NCI-H146 (cell line): ENCODE measurements at places on chromosomes 3 and 15.

DNA sequence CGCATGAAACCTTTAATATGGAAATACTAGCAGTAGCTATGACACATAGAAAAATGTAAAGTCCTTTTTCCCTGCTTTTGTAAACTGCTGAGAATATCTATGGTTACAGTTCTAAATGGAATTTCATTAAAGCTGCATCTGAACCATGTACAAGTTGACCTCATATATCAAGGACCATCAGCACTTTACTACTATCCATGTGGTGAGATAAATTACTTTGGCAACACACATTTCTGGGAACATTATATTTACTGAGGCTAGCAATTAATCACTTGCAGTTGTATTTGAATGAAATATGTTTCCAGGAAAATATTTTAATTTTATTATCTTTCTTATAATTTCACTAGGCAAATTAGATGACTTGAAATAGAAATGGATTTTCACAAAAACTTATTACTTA, 545.5 kb downstream of the NAALADL2 start:
- no peak for DNase-seq

DNA sequence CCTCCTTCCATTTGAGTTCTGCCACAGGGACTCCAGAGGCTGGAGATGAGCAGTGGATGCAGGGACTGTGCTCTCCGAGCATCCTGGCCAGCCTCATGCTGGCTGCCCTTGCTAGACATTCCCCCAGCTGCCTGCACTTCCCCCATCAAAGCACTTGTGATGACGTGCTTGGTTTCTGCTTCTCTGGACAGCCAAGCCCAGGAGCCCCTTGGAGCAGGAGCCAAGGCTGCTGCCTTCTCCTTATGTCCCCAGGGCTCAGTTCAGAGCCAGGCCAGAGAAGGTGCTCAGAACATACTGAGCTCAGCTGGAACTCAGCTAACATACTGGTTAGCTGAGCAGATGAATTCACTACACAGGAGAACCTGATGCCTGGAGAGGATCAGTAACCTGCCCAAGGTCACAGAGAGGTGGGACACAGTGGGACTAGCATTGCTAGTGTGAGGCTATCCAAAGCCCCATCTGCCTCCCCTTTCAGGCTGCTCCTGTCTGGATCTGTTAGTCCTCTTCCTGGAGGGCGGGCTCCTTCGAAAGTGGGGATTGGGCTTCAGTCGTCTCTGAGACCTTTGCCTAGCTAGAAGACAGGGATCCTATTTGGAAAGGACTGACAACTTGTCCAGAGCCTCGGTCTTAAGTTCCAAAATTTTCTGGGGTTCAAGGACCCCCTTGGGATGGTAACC, 4.3 kb downstream of the PCBP4 start:
- DNase-seq: no peak

- DNase-seq: no peak
These were observed 45.0 kb downstream of the SNRK start for GRCh38 chr3:43331381-43331780.

- peak; percentile 58 for DNase-seq
These were observed 60.4 kb downstream of the BOC start for GRCh38 chr3:113271594-113272384.

DNA sequence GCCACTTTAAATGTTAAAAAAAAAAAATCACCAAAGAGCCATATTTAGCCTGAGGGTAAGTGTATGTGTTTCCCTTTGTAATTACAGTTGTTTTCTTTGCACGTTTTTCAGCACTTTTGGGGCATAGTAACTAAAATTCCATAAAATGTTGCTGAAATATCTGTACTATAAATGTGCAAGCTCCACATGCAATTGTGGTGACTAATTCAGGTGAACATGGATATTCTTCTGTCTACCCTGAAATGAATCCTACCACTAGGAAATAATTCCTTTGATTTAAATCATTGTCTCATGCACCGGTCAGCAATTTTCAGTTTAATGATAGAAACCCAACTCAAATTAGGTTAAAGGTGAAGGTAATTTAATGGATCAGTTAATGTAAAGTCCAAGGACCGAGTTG, 13.1 kb upstream of the TFG start:
- DNase-seq: no peak

DNA sequence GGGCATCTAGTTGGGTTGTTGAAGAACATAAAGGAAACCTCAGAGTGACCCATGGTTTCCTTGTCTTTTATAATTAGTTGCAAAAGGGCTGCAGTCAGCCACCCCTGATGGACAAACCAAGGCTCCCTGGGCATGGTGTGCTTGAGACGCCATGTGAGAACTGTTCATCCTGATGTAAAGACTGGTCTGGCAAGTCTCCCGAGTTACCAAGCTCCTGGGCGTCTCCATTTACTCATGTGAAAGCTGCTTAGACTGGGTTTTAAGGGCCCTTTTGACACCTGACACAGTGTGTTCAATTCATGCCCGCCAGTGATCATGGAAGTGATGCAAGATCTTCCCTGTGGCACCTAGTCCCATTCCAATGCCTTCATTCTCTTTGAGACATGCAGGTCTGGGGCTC, 49.4 kb downstream of the GRK7 start:
- no peak for DNase-seq

DNA sequence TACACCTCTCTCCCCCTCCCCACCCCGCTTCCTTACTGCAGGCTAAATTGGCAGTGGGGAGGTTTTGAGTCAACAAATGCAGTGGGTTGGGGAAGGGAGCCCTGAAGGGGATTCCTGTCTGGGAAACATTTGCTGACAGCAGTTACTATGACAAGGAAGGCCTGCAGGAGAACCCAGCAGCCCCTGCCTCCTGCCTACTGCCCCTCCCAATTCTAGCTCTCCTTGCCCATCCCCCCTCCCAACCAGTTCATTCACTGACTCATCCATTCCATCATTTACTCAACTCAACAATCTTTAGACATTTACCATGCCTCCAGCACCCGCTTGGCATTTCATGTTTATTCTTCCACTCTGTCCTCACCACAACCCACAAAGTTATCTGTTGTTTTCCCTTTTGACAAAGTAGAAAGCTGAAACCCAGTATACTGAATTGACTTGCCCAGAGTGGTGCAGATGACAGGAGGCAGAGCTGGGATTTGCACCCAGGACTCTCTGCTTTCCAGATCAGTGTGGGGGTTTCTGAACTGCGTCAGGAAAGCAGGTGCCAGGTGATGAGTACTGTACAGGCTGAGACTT, 75.0 kb downstream of the MAGEF1 start:
- no peak for DNase-seq

DNA sequence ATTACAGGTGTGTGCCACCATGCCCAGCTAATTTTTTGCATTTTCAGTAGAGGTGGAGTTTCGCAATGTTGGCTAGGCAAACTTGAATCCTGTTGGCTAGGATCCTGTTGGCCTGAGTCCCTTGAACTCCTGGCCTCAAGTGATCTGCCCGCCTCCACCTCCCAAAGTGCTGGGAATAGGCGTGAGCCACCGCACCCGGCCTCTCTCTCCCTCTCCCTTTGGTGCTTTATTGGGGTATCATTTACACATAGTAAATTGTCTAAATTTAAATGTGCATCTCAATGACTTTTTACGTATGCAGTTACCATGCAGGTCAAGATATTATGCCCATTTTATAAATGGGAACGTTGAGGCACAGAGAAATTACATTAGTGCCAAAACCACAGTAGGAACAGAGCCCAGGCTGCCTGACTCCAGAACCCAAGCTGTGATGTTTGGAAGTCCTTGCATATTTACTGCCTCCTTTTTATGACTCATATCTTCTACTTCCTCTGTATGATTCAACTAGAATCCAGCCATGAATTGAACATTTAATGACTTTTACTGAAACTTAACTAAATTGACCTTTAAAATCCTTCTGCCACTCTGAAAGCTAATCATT, 34.0 kb upstream of the RPP14 start:
- DNase-seq: no peak

GRCh38 chr15:76942331-76942730, 10.8 kb downstream of the RCN2 start:
- no peak for DNase-seq

GRCh38 chr15:39622660-39623516, 42.0 kb downstream of the THBS1 start:
- no peak for DNase-seq

- DNase-seq: no peak
These were observed 14.1 kb upstream of the CA12 start for GRCh38 chr15:63395730-63396151.

DNA sequence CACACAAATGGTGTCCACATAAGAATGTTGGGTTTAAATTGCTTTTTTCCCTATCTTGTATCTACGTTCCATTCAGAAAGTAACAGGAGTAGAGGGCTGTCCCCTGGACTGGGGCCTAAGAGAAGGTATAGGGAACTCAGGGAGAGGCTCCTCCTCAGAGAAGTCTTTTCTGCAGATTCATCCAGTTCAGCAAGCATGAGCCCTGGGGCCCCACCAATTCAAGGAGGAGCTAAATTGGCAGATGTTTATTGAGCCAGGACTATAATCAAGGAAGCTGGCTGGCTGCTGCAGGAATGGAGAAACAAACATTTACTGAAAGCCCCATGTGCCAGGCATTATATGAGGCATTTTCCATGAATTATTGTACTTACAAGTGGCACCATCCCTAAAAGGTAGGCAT, 22.1 kb upstream of the LARS2 start:
- no peak for DNase-seq

- DNase-seq: peak; percentile 96
These were observed 56.9 kb upstream of the CGNL1 start for GRCh38 chr15:57319226-57319918.

- DNase-seq: no peak
These were observed 2.0 kb downstream of the NGLY1 start for GRCh38 chr3:25781145-25781757.

DNA sequence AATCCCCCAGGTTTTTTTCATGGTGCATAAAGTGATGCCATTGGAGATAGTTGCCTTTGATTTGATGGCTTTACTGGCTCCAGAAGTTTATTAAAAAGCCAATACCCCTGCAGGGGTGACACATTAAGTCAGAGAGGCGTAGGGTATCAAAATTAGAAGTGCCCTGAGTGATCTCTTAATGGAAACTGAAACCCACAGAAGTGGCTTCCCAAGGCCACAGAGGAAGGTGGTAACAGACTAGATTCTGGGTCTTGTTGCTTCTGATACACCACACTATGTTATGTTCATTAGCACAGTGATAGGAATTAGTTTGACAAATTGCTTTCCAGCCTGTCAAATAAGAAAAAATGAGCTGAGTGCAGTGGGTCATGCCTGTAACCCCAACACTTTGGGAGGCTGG, 112.3 kb downstream of the IQCH start:
- no peak for DNase-seq

DNA sequence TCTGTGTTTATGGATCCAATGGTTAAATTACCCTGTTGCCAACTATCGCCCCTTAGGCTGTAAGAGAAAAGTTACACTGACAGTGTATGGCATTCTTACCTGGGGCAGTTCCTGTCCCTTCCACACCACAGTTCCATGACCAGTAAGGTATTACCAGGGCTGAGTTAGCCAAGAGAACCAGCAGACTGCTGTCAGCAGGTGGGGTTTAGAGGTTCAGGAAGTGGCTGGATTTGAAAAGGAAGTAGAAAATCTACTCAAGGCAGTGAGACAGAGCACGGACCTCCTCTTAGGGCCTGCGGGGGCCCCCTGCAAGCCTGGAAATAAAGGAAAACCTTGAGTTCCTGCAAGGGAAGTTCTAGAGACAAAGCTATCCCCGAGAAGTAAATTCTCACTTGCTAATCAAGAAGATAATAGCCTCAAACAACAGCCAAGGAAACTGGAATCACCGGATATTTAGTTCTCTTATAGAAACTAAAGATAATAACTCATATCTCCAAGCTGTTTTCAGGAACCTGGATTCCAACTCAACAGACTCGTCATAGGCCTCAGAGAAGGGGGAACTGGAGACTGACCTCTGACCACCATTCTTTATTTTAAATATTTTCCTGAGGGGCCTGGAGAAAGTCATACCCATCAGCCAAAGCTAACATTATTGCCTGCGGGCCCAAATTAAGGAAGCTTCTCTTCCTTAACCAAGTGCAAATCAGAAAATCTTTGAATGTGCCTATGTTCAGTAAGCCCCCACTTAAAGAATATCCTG, 161.7 kb downstream of the ANXA2 start:
- DNase-seq: no peak

DNA sequence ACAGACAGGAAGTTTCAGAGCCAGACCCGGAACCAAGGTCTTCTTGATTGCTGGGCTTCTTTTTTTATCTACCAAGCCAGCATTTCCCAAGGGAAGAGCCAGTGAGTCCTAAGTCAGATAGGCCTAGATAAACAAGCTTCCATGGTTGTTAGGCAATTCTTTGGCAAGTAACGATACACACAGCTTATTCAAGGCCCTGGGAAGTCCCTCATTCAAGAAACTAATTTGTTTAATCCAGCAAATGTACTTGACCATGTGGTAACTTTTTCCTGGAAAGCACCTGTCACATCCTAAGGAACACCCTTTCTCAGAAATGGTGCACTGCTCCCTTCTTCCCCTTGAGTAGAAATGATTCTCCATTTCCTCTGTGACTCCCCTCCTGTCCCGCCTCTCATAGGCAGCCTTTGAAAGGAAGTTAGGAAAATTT, 209.9 kb downstream of the ITPR1 start:
- no peak for DNase-seq

DNA sequence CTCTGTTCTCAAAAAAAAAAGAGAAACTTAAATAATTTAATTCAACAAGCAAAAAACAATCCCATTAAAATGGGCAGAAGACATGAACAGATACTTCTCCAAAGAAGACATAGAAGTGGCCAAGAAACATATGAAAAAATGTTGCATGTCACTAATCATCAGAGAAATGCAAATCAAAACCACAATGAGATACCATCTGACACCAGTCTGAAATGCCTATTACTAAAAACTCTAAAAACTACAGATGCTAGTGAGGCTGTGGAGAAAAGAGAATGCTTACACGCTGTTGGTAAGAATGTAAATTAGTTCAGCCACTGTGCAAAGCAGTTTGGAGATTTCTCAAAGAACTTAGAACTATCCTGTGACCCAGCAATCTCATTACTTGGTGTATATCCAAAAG, 382.9 kb downstream of the OTOL1 start:
- DNase-seq: no peak

DNA sequence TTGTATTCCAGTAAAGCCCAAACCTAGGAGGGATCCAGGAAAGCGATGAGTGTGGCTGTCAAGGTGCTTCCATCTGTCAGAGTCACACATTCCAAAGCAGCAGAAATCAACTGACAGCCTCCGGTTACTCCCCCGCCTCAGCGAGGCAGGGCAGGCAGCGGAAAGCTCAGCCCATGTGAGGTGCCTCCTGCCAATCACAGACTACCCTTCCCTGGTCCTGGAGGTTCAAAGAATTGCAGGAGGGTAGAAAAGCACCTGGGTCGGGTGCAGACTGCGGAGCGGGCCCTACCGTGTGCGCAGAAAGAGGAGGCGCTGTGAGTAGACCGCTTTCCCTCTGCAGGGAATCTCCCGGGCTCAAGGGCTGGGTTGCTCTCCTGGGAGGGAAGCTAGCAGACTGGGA, at the start of gene UPK1B:
Gene UPK1B, plus strand, starts transcription at position 274 of the 400 bp plus-strand sequence. CDS start 13,144 bp downstream, outside the sequence.
- no peak for DNase-seq

- DNase-seq: peak; percentile 12
These were observed 112.9 kb downstream of the PDZRN3 start for GRCh38 chr3:73511571-73512525.

- DNase-seq: no peak
These were observed 104.3 kb downstream of the ZNF280D start for GRCh38 chr15:56628893-56629532.
